ENCODE measurements at places on chromosomes 1 and 21.

- DNase-seq: peak; percentile 74
These were observed 9.2 kb upstream of the TTC22 start for GRCh38 chr1:54810153-54810942.

- no peak for DNase-seq
These were observed 258.3 kb upstream of the KAZN start for GRCh38 chr1:14340002-14340785.

DNA sequence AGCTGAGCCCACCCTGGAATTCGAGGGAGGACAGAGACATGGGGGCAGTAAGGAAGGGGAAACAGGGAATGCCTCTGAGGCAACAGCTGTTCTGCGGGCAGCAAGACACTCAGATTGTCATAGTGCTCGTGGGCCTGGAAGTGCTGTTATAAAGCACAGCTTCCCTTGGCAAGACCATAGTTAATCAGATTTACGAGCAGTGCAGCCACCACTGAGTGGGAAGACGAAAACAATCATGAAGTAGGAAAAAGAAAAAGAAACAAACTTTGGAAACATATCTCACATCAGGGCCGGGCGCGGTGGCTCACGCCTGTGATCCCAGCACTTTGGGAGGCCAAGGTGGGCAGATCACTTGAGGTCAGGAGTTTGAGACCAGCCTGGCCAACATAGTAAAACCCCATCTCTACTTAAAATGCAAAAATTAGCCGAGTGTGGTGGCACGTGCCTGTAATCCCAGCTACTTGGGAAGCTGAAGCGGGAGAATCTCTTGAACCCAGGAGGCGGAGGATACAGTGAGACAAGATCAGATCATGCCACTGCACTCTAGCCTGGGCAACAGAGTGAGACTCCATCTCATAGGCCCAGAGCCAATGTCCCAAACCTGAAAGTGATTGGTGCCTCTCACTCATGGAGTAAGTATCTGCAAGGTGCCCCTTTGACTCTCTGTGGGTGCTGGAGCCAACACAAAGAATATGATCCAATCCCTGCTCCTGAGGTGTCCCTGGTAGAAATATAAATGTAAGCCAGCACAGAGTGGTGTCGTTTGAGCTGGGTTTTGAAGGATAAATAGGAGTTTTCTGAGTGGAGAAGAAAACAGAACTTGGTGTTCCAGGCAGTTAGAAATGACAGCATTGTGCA lies 55.6 kb upstream of the GPR153 start:
- DNase-seq: no peak

DNA sequence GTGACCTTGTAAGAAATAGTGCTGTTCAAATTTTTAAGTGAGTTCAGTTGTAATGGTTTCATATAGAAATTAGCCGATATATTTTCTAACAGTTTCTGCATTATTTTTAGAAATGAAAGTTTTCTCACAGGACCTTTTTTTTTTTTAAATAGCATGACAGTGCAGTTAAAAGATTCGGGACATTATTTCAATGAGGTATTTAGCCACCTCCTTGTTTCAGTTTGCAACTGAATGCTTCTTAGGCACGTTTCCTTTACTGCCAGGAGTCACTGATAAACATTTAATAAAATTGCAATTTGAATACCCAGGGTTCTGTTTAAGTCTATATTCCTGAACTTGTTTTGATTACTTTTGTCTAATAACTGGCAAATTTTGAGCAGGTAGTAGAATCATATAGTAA lies 304.7 kb downstream of the TM2D1 start:
- DNase-seq: no peak

- no peak for DNase-seq
These were observed 24.6 kb downstream of the RNASEL start for GRCh38 chr1:182564406-182565004.

- DNase-seq: no peak
These were observed 49.5 kb downstream of the OLFML2B start for GRCh38 chr1:161973924-161974845.

- DNase-seq: peak; percentile 13
These were observed 92.1 kb upstream of the LMO4 start for GRCh38 chr1:87236585-87236984.

GRCh38 chr21:39079617-39080016 lies 103.6 kb downstream of the PSMG1 start:
- no peak for DNase-seq

DNA sequence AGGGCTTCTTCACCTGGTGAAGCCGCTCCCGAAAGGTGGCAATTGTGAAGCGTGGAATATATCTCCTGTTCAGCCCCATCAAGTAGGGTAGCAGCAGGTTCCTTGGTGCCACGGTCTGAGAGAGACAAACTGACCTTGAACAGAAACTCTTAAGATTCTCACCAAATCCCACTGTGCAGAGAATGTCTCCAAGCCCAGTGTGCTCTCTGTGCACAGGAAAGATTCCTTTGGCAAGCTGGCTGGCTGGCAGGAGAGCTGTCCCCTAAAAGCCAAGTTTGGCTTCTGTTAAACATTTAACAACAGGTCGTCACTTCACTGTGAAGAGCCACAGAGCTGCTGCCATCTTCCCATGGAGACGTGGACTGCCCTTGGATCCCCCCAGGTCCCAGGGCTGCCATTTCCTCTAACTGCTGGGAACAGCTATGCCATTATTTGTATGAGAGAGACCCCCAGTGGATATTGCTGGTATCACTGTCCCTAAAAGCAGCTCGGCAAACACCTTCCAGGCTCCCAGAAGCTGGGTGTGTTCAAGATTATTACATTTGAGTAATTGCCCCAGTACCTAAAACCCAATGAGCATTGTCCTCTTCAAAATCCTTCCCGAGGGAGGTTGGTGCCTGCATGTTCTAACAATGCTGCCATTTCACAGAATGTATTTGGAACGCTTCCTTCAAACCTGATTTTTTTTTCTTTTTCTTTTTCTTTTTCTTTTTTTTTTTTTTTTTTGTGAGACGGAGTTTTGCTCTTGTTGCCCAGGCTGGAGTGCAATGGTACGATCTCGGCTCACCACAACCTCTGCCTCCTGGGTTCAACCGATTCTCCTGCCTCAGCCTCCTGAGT lies 71.8 kb downstream of the CD58 start:
- peak; percentile 68 for DNase-seq

DNA sequence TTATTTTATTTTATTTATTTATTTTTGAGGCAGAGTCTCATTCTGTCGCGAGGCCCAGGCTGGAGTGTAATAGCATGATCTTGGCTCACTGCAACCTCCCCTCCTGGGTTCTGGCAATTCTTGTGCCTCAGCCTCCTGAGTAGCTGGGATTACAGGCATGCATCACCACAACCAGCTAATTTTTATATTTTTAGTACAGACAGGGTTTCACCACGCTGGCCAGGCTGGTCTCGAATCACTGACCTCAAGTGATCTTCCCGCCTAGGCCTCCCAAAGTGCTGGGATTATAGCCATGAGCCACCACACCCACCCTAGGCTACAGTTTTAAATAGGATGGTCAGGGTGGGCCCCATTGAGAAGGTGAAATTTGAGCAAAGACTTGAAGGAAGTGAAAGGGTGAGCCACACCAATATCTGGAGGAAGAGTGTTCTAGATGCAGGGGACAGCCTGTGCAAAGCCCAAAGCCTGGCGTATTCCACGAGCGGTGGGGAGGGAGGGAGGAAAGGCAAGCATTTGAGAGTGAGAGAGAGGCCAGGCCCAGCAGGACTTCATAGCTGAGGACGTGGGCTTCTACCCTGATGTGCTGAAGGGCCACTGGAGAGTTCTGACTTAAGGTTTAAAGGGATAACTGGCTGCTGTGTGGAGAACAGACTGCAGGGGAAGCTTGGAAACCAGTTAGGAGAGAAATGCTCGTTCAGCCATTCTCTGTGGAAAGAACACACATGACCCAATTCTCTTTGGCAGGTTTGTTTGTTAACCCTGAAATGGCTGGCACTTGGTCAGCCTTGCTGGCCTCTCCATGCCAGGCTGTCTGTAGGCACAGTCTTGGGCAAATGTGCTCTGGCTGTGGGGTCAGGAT lies 62.6 kb upstream of the FAM20B start:
- DNase-seq: no peak

GRCh38 chr1:164310166-164310565 lies 248.8 kb upstream of the PBX1 start:
- DNase-seq: no peak

Data from activated CD4-positive, alpha-beta T cell treated with anti-CD3 and anti-CD28 coated beads, Interleukin-10, Interleukin-2, amounts not matched to agents 100 ng/mL and 50 ng/mL, durations not matched to agents 16 hours and 8 hours (primary cell).